ENCODE measurements at places on chromosomes 7 and 10. TPM values are rescaled to one million over a fixed set of nuclear protein-coding genes. Genes with fewer than 3 reads are reported as not detected.

Gene C10orf143
- total RNA-seq = 0.57 TPM

Gene ARL3
- total RNA-seq = 6.1 TPM

Gene PRLHR
- total RNA-seq = not detected

Gene HMX3
- not detected for total RNA-seq

Gene C10orf67
- not detected for total RNA-seq
